Activated naive CD4-positive, alpha-beta T cell treated with anti-CD3 and anti-CD28 coated beads for 36 hours (primary cell): ENCODE measurements at places on chromosomes 11 and 22. TPM values are rescaled to one million over a fixed set of nuclear protein-coding genes. Genes with fewer than 3 reads are reported as not detected.

DNA sequence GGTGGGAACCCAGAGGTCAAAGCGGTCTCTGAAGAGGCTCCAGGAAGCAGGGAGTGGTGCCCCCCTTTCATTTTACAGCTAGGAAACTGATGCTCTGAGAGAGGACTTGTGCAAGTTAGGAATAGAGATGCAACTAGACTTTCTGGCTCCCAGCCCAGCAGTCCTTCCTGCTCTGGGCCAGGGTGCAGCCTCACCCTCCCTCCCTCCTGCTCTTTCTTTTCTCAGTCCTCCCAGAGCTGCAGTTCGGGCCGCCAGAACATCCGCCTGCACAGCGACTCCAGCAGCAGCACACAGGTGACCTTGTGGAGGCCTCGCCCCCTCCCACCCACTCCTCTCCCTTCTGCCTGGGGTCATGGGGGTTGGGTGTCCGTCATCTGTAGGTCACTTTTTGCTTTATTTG is 51.5 kb downstream of the LHFPL7 start:
- DNase-seq, result no peak

- DNase-seq, result no peak
Measured at GRCh38 chr11:81674211-81674610, 1059.5 kb downstream of the FAM181B start.

DNA sequence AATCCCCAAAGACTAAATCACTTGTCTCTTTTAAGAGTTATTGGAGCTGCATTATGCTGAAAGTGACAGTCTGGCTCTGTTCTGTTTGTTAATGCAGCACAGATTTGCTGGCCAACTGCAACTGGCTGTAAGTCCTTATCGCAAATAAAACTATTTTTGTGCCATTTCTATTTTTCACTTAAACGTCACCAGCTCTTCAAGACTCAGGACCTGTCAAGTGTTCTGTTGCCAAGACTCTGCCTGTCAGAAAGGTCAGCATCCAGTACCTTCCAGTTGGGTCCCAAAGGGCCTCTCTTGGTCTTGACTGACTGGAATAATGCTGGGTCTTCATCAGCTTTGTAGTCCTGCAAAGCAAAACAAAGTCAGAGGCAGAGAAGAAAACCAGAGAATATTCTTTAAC is 45.6 kb downstream of the PITPNB start:
- DNase-seq, result no peak

DNA sequence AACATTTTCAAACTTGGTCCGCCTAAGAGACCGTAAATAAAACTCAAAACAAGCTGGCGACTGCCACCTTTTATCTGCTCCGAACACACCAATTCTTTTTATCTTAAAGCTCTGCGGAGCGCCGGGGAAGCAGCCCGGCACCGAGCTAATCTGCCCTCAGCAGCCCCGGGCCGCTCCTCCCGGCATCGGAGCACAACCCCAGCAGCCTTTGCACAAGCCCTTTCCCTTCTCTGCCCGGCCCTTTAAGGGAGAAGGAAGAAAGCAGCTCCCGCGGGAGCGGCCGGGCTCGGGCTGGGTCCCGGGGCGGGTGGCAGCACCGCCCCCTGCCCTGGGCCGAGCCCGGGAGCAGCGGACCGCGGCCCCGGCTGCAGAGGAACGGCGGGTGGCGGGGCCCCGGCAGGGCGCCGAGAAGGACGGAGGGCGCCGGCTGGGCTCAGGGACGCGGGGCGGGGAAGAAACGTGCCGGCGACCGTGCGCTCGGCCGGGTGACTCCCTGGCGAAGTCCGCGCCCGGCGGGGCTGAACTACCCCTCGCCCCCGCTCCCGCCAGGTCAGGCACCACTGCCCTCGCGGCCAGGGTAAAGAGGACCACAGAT is 133.6 kb upstream of the C11orf58 start:
- DNase-seq, result peak; percentile 18

RFPL2 gene
- not detected for total RNA-seq
